Stimulated activated CD4-positive, alpha-beta T cell treated with anti-CD3 and anti-CD28 coated beads, Interleukin-1b, Interleukin-23, amount 100 ng/mL, for 4 hours (primary cell): ENCODE measurements at places on chromosomes 13 and 19.

DNA sequence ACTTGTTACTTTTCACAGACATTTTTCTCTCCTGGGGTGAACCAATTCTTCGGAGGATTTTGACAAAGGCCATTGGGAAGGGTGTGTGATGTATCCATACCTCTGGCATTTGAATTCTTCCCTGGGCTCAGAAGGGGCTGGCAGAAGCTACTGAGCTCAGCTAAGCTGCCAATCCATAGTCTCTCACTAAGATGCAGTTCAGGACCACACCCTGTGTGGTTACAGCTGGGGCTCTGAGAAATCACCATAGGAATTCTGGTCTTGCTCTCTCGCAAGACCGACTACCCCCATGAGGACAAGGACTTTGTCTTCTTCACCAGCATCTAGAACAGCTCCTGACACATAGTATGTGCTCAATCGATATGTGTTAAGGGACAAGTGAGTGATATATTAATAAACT is 6.0 kb downstream of the C13orf42 start:
- DNase-seq: no peak

- no peak for DNase-seq
Measured at GRCh38 chr13:106373304-106373988, 162.0 kb downstream of the EFNB2 start.

- no peak for DNase-seq
Measured at GRCh38 chr13:35279500-35279899, 197.0 kb downstream of the MAB21L1 start.

- no peak for DNase-seq
Measured at GRCh38 chr13:37775871-37776270, 93.7 kb downstream of the TRPC4 start.
